ENCODE measurements at places on chromosomes 1 and 21.

GRCh38 chr1:158694596-158694995 is 5.9 kb downstream of the OR6K2 start:
- DNase-seq, result no peak

DNA sequence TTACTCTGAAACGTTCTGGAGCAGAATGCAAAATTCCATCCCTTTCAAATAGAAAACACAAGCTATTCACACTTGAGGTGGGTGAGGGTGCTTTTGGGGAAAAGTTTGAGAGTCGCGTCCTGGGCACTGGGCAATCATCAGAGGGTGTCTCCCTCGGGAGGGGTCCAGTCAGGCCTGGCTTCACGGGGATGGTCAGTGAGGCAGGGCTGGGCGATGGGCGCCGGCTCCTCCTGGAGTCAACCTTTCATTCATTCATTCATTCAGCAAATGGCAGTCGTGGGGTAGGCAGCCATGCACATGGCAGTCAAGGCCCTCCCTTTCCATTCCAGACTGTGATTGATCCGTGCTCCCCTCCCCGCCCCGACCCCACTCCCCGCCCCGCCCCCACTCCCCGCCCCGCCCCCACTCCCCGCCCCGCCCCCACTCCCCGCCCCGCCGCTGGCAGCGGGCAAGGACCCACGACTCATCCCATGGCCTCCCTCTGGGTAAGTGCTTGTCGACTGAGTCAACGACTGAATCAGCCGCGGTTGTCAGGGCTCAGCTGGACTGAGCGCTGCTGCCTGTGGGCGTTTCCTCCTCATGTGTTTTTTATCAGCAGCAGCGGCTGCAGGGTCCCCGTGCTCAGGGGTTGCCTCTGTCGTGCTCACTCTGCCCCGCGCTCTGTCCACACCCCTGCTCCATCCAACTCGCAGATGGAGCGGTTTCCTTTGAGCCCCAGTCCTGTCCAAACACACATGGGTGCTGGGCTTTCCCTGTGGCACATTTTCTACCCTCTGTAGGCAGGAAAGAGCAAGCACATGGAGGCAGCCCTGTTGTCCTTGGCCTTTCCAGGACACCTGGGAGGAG is 12.5 kb upstream of the SPSB1 start:
- no peak for DNase-seq

DNA sequence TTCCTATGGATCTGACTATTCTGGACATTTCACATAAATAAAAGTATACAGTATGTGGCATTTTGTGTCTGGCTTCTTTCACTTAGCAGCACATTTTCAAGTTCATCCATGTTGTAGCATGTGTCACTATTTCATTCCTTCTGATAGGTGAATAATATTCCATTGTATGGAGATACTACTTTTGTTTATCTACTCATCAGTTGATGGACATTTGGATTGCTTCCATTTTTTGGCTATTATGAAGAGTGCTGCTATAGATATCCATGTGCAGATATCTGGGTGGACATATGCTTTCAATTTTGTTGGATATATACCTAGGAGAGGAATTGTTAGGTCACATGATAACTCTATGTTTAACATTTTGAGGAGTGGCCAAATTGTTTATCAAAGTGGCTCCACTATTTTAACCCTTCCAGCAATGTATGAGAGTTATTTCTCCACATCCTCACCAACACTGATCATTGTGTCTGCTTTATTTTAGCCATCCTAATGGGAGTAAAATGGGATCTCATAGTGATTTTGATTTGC is 21.9 kb upstream of the MEF2D start:
- no peak for DNase-seq

DNA sequence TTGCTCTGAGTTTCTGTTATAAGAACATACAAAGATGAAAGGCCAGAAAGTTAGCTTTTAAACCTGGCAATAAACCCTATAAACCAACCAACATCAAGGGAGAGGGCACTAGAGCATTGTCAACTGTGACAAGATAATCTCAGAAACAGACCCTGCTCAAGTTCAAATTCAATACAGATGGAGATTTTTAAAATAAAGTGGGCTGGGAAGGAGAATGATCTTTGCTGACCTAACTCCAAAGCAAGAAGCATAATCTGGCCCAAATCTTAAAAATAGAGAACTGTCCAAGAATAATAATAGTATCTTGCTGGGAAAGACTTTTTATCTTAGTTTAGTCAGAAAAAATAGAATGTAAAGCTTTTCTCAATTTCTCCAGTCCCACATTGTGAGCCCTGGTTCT is 485.5 kb downstream of the DISC1 start:
- no peak for DNase-seq

DNA sequence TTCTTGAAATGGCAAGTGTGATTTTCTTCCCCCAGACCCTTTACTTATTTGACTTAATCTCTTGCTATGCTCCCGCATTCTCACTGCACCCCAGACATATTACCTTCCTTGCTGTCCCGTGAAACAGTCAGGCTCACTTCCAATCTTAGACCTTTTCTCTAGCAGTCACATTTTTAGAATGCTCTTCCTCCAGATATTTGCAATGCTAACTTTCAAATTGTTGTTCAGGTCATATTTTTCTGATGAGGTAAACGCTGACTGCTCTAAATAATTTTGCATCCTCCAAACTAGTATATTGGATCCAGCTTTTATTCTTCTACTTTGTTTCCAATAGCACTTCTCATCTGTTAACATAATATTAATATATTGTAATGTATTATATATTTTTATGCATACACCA is 648.2 kb upstream of the NEGR1 start:
- DNase-seq, result no peak

GRCh38 chr1:153921080-153921802 is 1.5 kb downstream of the GATAD2B start:
- DNase-seq, result no peak

- no peak for DNase-seq
Observed at GRCh38 chr21:15860541-15860940, 130.8 kb downstream of the USP25 start.

- no peak for DNase-seq
Observed at GRCh38 chr1:42745851-42746250, 5.8 kb upstream of the CLDN19 start.

DNA sequence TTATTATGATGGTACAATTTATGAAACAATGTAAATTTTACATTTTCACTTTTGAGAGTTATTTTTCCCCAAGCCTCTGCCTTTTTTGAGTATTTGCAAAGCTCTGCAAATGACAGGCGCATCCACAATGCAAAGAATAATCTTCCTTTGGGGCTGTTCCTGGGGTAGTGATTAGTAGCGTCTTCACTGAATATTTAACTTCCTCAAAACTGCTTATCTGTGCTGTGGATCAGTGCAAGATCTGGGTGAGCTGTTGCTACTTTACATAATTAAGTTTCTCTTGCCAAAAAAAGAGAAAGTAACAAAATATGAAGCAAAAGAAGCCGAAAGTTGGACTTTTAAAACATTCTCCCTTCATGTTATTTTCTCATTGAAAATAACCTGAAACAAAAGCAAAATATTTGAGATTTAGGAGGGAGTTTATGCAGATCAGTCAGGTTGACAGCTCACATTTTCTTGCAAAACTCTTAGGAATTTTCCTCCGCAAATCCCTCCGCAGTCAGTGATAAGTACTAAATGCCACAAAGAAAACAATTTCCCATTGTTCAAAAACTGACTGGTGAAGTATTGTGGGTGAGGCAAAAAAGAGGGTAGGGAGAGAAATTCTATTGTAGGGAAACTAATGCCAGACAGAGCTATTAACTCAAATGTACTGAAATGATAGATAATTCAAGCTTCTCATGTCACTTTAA is 276.4 kb upstream of the B3GALT2 start:
- DNase-seq, result no peak

Data from GM18507 (cell line).